ENCODE measurements at places on chromosomes 4 and X.

GRCh38 chr4:2036866-2037265, 22.3 kb upstream of the NAT8L start:
- no peak for DNase-seq

- no peak for DNase-seq
These were observed 28.6 kb upstream of the BBS12 start for GRCh38 chr4:122703868-122704267.

- no peak for DNase-seq
These were observed 4.3 kb downstream of the AMTN start for GRCh38 chr4:70522626-70523025.

DNA sequence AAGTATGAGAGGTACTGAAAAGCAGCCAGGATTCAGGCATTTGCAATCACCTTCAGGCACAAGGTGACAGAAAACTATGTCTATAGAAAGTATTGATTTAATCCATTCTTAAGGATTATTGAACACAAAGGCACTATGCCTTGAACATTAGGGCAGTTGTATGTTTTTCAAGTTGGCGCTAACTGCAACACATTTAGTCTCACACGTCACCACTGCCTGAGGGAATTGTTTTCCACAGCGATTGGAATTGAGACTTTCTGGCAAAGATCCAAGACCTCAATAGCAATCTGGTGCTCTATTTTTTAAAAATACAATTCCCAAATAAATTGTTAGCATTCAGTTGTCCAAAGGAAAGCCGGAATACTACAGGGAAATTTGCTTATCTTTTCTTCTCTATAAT, 52.7 kb upstream of the FTHL17 start:
- DNase-seq: no peak

DNA sequence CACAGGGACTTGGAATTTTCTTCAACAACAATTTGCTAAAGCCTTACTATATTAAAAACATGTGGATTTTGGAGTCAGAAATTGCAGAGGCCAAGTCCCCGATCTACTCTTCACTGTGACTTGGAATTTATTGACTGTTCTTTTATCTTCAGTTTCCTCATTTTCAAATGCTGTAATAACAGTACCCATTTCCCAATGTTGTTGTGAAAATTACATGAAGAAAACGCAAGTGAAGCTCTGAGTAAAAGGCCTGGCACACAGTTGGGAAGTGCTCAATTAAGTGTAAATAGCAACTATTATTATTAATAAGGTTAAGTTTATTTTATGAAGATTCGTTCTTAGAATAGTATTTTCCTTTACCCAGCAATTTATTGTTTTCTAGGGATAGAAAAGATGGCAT, 15.7 kb downstream of the STBD1 start:
- no peak for DNase-seq

- DNase-seq: no peak
These were observed 52.7 kb downstream of the MGST2 start for GRCh38 chr4:139718358-139718757.

DNA sequence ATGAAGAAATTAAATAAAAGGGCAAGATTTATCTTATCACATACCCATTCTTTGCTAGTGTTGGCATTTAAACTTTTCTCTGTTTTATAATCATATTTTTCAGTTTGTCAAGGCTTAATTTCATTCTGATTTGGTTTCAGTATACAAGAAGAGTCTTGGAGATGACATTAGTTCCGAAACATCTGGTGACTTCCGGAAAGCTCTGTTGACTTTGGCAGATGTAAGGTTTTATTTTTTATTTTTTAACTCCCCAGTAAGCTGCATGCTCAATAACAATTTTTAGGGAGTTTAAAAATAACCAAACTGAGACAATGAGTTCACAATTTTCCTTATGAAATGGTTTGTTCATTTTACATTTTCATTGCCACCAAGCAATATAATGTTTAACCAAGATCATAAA, 39.8 kb downstream of the ANXA3 start:
- no peak for DNase-seq
